ENCODE measurements at places on chromosomes 5 and 9. TPM values are rescaled to one million over a fixed set of nuclear protein-coding genes. Genes with fewer than 3 reads are reported as not detected.

- DNase-seq, result no peak
- H3K27me3 ChIP-seq, result no peaks in the 10 kb centered on the region
- no peaks in the 10 kb centered on the region for H3K4me1 ChIP-seq
- no peak overlapping the region for H3K27ac ChIP-seq
These were observed 662.0 kb upstream of the CHD1 start for GRCh38 chr5:99590806-99591205.

- H3K4me1 ChIP-seq, result no peaks in the 10 kb centered on the region
- DNase-seq, result no peak
- H3K27me3 ChIP-seq, result no peaks in the 10 kb centered on the region
- no peak overlapping the region for H3K27ac ChIP-seq
These were observed 579.7 kb upstream of the ZNF608 start for GRCh38 chr5:125326150-125326510.

GRCh38 chr9:86614871-86615849, 260.9 kb upstream of the TUT7 start:
- H3K27me3 ChIP-seq, result no peaks in the 10 kb centered on the region
- no peaks in the 10 kb centered on the region for H3K36me3 ChIP-seq
- H3K27ac ChIP-seq, result no peak overlapping the region
- H3K4me1 ChIP-seq, result no peaks in the 10 kb centered on the region
- H3K4me3 ChIP-seq, result no peak overlapping the region

MEF2C gene
- 0.87 TPM for total RNA-seq

NR2F1-AS1 gene
- not detected for total RNA-seq

Measured in CD4-positive, alpha-beta T cell (primary cell).